Stimulated activated CD4-positive, alpha-beta T cell treated with anti-CD3 and anti-CD28 coated beads, Interleukin-12 subunit alpha, Interleukin-12 subunit beta, amount 100 ng/mL, for 48 hours (primary cell): ENCODE measurements at places on chromosomes 5 and 9.

DNA sequence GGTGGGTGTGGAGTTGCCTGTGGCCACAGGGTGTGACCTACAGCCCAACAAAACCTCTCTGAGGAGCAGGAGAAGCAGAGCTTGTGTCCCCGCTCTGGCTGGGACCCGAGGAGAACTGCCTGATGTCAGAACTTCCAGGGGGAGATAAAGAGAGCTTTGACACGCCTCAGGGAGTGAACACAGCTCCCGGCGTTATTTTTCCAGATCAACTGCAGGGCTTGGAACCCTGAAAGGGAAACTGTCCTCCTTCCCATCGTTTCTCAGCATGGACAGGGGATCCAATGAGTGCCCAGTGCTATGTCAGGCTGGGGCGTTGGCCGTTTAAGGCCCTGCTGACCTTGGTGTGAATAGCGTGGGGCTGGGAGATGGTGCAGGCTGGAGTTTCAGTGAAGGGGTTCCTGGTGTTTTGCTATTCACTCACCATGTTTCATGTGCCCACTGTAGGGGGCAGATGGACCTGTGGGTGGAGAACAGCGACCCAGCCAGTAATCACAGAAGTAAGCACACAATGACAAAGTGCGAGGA, 22.0 kb downstream of the GADD45G start:
- no peak for DNase-seq

DNA sequence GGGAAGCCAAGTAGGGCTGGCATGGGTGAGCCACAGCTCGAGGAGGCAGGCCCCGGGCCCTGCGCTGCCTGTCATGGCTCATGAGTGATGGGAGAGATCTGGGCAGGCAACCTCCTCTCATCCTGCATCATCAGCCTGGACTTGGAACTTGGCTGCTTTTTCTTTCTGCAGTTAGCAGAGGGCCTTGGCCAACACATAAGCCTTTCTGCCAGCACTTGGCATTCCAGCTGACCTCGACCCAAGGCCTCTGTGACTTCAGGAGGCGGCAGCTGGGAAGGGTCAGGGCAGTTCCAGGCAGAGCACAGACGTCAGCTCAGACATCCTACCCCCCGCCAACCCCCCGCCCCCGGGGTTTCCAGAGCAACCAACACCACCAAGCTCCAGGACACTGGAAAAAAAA, 7.6 kb downstream of the S1PR3 start:
- no peak for DNase-seq

- no peak for DNase-seq
Measured at GRCh38 chr5:171155621-171156020, 153.4 kb upstream of the TLX3 start.

DNA sequence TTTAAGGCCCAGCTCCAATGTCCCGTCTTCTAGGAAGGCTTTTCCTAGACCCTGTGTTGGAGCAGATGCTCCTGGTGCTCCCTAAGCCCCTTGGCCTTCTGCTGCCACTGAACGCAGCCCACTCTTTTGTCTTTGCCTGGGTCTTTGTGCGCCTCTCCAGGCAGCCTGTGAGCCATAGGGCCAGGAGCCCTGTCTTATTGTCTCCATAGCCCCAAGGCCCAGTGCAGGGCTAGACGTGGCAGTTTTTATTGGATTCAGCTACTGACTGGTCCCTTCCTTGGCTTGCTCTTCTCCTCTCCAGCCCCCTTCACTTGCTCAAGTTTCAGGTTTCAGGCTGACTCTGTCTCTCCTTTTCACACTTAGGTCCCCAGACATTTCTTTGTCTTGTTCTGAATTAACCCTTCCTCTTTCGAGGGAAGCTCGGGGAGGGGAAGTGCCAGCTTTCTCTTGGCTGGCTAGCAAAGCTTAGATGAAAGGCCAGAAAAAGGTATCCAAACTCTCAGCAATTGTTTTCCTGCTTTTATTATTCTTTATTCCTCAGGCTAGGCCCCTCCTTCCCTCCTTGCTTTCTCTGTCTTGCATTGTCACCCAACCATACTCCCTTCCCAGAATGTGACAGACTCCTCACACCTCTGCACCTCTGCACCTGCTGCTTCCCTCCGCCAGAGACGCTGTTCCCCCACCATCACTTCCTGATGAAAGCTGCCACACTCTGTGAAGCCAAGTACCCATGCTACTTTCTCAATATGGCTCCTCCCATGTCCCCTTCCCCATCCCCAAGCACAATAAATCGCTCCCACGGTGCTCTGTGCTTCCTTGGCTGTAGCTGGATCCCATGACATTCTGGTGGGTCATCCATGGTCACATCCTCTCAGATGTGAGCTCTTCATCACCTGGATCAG, 101.6 kb upstream of the CPEB4 start:
- DNase-seq, result no peak

DNA sequence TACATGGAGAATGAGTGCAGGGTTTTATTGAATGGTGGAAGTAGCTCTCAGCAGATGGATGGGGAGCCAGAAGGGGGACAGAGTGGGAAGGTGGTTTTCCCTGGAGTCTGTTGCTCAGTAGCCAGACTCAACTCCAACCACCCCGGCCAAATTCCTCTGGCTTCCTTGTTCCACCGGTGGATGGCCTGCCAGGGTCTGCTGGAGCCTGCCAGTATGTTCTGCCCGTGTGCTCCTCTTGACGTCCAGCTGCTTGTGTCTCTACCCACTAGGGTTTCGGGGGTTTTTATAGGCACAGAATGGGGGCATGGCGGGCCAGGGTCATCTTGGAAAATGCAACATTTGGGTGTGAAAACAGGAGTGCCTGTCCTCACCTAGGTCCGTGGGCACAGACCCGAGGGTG, 51.4 kb upstream of the KLF9 start:
- no peak for DNase-seq

GRCh38 chr9:123225995-123226394, 42.4 kb downstream of the STRBP start:
- DNase-seq, result no peak

- no peak for DNase-seq
Measured at GRCh38 chr5:82287625-82288024, 9.5 kb upstream of the RPS23 start.

- DNase-seq, result no peak
Measured at GRCh38 chr5:60719329-60719728, 19.4 kb upstream of the DEPDC1B start.

DNA sequence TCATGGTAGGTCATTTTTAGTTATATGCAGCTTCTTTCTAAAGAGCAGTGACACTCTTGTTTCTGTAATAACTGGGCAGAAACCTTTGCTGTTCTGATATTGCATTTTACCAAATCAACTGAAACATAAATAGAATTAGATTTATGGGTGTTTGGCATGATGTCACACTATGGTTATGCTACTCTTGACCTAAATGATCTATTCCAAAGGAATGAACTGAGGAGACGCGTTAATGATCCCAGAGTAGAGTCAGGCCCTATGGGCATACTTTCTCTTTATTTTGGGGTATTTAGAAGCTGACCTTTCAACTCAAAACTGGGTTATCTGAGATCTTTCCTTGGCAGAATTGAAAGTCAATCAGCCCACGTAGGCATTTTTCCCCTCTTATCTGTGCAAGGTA, 146.8 kb upstream of the ADAMTSL1 start:
- DNase-seq, result no peak

GRCh38 chr5:6713274-6714225, at the start of gene TENT4A:
Gene TENT4A (plus strand): TSS chr5:6713432. CDS start chr5:6713984, 552 bp downstream.
- DNase-seq, result no peak

DNA sequence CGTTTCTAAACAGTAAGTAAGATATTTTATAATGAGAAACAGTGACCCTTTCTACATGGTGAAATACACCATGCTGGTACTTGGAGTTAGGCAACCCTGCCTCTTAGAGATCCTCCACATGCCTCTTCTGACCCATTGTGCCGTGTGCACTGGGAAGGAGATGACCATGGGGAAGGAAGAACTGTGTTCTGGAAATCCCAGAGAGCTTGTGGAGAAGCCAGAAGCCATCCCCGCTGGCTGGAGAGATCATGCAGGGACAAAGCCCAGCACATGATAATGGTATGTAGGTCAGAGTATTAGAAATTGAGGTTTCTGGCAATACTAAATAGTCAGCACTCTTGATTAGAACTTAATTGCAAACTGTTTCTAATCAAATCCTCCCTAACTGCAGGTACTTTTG, 307.3 kb downstream of the FBXL7 start:
- DNase-seq, result no peak

DNA sequence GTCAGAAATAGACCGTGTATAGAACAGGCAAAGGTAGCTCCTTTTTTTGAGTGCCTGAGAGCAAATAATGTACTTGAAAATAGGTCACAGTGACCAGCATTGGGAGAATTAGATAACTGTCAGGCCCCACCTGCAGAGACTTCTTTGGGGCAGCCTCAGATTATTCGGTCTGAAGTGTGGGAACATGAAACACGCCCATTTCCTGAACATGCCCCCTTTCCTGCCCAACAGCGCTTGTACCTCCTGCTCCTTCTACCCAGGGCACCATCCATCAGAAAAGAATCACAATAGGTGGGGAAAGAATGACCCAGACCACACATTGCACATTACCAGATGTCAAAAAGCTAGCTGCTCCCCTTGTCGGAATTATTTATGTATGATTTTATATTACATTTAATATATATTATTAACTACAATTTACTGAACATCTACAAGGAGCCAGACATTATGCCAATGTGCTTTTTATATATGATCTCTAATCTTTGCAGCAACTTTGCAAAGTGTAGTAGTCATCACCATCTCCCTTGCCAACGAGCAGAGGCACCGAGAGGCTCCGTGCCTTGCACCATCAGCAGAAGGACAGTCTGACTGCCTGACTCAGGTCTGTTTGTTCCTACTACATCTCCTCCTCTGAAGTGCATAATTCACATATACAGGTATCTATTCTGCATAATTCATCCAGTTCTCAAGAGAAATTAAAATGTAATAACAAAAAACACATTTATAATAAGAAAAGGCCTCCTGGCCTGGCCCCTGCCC, 39.5 kb downstream of the PTPN3 start:
- DNase-seq, result no peak

DNA sequence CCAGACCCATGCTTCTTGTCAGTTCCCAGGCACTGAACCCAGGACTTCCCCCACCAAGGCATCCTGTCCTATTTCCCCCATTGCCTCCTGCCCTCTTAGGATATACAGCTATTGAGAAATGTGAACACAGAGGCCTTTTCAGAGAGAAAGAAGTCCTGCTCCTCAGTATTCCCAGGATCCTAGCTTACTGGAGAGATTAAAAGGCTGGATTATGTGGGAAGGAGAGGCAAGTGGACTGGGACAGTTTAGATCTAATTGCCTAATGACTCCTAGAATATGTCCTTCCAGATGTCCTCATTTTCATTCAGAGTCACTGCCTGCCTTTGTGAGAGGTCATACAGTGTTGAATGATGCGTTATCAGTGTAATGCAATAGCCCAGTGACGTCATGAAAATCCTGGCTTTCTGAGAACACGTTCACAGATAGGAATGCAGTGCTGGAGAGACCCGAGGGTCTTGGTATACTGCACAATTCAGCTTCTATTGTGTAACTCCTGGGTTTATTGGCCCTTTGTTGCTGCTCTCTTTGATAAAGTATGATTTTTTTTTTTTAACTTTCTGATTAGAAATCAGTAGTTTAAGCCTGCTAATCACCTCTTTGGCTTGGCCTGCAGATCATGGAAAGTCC, 26.2 kb downstream of the WWC1 start:
- no peak for DNase-seq

DNA sequence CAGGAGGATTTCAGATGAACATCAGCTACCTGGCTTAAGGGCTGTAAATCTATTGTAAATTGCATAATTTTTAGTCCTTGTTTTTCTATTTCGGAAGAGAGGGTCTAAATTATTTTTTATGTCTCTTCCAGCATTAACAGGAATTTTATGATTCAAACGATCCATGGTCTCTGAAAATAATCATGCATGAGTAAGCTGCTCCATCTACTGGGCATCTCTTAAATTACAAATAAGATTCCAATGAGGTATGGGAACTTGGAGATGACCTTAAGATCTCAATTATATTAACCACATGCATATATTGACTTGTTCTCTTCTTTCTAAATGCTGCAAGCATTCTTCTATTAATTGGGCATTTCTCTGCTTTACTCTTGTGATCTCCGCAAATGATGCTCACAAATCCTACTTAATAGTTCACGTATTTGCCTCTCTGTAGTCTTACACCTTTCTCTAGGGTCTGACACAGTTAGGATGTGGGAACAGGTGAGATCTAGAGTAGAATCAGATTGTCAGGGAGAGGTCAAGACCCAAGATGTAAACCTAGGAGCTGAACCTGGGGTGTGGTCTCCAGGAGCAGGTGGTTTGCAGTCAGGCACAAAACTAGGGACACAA, 86.9 kb downstream of the NUDT12 start:
- no peak for DNase-seq

DNA sequence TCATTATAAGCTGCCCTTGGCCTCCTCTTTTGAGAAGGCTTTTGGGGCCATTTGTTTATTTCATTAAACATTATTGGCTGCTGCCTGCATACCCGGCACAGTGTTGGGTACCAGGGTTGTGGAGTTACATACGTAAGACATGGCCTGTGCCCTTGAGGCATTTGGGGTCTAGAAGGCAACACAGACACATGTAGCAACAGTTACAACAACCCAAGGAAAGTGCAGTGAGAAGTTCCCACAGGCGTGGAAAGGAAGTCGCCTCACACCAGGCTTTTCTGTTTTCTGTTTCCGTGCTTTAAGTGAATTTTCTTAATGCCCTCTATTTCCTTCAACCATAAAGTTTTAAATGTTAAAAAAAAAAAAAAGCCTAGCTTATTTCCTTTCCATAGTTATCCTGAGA, 47.4 kb downstream of the GALNT10 start:
- DNase-seq, result no peak

GRCh38 chr9:125241863-125242739, 958 bp upstream of the HSPA5 start:
- peak; percentile 11 for DNase-seq

DNA sequence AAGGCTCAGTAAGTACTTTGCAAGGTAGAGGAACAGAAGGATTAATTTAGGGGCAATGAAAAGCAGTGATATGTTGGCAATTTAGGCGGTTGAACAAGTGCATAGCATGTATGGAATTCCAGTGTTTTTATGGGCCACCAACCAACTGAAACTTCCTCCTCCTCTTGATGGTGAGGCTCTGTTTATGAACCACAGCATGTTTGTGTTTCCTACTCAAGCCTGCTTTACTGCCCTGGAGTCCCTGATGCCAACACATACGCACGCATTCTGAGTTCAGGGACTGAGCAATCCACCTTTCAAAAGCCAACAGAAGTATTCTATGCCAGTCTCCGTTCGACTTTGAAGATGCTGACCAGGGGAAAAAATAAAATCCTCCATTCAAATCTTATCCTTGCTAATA, 417.5 kb downstream of the EFNA5 start:
- no peak for DNase-seq

- DNase-seq, result no peak
Measured at GRCh38 chr5:176716320-176716719, 69.0 kb downstream of the TSPAN17 start.

GRCh38 chr5:61232490-61233050, 70.3 kb upstream of the SMIM15 start:
- DNase-seq, result no peak

GRCh38 chr9:101993771-101994170, 255.3 kb upstream of the GRIN3A start:
- DNase-seq, result no peak
